ENCODE measurements at places on chromosomes 16 and 17.

- DNase-seq = no peak
Observed at GRCh38 chr17:63480826-63481487, 4.1 kb downstream of the ACE start.

DNA sequence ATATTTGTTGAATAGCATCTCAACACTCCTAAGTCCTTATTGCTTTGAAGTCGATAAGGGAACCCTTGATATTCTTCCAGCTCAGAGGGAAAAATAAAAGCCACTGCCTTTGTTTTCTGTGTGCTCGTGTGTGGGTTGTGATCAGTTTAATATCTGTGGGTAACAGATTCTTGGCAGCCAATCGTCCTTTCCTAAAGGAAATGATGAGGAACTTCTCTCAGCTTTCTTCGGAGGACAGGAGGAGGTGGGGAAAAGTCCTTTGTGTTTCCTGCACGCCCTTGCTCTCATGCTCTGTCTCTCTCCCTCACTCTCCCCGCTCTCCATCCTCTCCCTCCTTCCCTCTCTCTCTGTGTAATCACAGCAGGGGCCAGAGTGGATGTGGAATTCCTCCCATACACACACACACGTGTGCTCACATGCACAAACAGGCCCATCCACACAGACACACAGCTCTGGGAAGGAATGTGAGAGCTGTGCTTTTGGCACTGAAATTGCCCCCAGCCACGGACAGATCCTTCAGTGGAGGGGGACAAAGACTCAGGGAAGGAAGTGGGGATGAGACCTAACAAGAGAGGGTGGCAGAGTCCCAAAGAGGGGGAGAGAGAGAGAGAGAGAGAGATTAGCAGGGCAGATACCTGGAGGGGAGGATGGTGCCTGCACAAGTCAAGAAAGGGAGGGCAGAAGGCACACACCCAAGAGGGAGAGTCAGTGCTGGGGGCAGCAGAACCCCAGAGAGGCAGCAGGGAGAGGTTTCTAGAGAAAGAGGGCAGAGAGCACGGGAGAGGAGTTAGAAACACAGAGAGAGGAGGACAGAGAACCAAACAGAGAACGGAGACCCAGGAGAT, 83.5 kb upstream of the PLCG2 start:
- no peak for DNase-seq

DNA sequence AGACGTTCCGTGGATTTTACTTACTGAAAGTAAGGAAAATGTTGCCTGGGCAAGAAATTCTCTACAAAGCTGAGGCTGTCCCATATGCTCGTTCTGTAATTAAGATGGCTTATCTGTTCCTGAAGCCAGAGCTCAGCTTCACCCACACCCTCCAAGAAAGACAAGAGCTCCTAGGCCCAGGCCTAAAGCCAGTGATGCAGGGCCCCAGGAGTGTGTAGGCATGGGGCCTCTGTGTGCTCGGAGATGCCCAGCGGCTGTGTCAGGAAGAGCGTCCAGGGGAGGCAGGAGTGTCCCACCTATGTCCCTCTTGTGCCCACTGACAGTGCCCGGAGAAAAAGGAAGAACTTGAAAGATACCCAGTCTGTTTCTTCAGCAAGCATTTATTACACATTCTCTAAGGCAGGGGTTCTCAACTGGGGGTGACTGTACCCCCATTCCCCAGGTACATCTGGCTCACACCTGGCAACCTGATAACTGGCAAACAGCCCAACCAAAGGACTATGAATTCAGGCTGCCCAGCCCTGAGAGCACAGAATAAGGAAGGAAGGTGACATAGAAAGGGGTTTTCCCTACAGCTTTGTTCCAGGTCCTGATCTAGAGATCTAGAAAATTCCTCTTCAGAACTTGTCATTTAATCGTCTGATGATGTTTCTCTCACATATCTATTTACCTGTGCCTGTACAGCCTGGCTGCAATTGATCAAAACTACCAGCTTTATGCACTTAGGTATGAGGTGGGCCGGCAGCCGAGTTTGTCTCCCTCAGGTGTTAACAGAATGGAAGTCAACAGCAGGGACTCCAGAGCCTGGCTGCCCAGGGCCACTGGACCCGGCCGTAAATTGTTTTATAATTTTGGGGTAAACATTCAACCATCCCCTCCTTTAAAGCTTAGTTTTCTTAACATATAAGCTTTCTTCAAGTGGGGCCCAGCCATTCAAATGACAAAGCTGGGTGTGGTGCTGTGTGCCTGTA, 12.0 kb downstream of the SNN start:
- DNase-seq = peak; percentile 31

DNA sequence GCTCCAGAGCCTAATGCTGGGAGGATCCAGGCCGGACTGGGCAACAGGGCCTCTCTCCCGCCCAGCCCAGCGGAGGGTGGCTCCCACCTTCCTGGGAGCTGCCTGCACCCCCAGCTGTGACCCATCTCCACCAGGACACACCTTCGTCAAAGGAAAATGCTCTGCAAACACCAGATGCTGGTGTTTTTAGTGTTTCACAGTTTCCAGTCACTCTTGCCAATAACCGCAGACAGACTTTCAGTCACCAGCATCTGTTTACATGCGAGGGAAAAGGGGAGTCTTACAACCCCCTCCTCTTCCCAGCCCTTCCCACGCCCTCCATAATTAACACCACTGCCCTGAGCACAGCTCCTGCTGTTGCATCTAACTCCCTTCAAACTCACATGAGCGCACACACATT, 25.3 kb downstream of the KLHDC4 start:
- DNase-seq = no peak

DNA sequence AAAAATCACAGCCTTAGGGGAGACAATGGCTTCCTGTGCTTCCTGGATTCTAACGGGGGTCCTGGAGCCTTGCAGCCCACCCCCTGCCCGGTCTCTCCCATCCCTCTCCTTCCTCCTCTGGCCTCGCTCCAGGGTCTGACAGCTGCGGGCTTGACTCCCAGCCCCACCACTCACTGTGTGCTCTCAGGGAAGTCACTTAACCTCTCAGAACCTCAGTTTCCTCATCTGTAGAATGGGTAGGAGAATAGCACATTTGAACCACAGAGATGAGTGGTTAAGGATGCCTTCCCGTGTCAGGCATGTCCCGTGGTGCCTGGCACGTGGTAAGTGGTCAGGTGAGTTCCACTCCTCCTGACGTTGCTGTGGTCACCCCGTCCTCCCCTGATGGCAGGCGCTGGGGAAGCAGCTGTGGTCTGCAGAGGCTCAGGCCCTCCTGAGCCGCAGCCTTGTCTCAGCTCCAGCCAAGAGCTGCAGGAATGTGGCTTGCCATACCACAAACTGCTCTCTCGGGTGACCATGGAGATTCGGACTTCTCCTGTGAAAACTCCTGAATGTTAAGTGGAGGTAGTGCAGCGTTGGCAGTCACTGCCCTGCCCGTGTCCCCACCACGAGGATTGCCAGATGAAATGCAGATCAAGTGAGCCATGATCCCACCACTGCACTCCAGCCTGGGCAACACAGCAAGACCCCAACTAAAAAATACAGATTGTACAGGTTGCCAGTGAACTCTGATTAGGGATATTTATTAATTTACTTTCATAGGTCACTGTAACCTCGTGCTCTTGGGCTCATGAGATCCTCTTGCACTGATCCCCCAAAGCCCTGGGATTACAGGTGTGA, 85.7 kb downstream of the NT5M start:
- DNase-seq = no peak

DNA sequence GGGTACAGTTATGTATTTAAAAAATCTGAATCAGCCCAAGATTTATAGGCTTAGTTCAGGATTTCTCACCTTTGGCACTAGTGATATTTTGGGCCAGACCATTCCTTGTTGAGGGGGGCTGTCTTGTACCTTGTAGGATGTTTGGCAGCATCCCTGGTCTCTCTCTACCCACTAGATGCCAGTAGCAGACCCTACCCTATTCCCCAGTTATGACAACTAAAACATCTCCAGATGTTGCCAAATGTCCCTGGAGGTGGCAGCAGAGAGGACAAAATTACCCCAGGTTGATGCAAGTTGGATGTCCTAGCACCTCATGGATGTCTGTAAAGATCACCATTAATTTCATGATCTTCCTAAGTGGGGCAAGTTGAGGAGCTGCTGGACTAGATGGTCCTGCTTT, 45.8 kb downstream of the SYT17 start:
- DNase-seq = no peak

- peak; percentile 71 for DNase-seq
Observed at GRCh38 chr17:39462631-39463375, 1.5 kb downstream of the CDK12 start.

DNA sequence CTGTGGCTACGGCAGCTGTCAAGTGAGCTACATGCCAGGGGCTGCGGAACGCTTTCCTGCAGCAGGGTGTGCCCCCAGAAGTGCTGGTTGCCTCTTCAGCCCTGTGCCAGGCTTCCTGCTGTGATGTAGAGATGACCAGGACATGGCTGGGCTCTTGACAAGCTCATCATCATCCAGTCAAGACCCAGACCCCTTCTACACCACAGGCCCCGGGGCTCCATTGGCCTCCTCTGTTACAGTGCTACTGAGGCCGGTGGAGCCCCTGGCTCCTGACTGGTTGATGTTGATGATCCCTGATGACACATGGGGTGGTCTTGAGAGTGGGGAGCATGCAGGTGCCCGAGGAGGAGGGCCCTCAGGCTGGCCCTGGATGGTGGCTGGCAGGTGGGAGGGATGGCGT, 50.1 kb downstream of the B9D1 start:
- no peak for DNase-seq

DNA sequence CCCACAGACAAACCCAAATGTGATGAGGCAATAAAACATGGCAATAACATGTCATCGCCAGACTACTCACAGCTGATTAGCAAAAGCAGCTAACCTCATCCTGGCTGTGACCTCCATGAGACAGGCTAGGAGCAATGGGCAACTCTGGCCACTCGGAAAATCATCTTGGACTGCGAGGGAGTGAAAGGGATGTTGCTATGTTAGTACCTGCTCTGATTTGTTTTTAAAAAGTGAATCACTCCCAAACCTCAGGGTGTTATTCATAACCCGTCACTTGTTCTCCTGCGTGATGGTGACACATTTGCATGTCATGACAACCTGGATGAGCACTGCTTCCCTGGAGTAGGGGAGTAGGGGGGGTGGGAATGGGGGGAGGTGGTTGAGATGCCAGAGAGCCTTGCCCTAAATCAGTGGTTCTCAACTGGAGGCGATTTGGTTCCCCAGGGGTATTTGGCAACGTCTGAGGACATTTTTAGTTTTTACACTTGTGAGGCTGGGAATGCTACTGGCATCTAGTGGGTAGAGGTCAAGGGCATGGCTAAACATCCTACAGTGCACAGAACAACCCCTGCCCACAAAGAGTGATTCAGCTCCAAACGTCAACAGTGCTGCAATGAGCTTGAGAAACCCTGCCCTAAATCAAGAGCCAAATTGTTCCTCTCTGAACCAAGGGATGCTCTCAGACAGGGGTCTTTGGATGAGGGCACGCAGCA, 241.7 kb downstream of the SOX9 start:
- no peak for DNase-seq

Data from suppressor macrophage treated with lipopolysaccharide for 1 hour (primary cell).